ENCODE measurements at places on chromosomes 7 and 10.

DNA sequence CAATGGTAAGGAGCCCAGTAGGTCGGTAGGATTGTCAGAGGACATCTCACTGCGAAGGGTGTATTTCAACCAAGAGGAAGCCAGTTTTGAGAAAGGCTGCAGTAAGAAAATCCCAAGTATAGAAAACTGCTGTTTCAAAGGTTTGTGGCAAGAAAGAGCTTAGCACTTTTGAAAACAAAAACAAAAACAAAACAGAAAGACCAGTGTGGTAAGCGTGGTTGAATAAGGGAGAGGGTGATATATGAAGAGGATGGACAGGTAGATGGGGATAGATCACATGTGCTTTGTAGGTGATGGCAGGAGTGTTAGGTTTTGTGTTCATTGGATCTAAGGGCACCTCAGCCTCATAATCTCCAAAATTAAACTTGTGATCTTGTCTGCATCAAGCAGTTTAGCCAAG, 141.6 kb upstream of the WNT16 start:
- DNase-seq: no peak

GRCh38 chr7:146346096-146346495, 229.5 kb downstream of the CNTNAP2 start:
- no peak for DNase-seq

- no peak for DNase-seq
These were observed at the start of gene SLC26A5 for GRCh38 chr7:103446049-103446520. Gene SLC26A5, minus strand, starts transcription at chr7:103446207. Its CDS starts 24,693 bp downstream, at chr7:103421514.

GRCh38 chr10:10498781-10499180, 518.9 kb upstream of the CELF2 start:
- no peak for DNase-seq

- no peak for DNase-seq
These were observed 13.3 kb downstream of the COL28A1 start for GRCh38 chr7:7522421-7522820.

GRCh38 chr10:5613481-5614154, 52.8 kb downstream of the ASB13 start:
- no peak for DNase-seq

DNA sequence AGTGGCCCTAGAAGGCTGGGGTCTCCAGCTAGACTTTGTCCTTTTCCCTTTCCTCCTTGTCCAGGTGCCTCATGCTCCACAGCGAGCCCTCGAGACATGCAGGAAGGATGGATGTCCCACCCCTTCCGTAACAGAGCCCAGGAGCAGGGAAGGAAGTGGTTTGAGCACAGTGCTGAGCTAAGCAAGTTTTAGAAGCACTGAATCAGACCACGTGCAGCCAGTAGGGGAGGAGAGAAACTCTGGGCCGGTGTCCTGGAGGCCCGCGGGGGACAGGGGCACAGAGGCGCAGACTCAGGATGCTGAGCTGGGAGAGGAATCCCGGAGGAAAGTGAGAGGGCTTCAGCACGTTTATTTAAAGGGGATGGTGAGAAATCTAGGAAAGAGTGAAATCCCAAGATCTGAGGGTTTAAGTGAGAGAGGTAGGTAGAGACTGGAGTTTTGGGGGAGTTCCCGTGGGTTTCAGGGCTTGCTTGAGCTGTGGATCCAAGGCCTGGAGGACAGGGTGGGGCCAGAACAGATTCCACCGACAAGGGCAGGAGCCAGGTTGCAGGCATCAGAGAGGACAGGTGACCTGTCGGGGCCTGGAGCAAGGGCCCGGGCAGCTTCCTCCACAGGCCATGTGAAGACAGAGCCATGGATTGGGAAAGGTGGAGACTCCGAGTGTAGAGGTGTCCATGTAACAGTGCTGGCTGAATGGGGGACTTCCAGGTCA, 4.4 kb upstream of the IRF5 start:
- DNase-seq: no peak

GRCh38 chr7:42046483-42046882, 190.5 kb downstream of the GLI3 start:
- DNase-seq: no peak

DNA sequence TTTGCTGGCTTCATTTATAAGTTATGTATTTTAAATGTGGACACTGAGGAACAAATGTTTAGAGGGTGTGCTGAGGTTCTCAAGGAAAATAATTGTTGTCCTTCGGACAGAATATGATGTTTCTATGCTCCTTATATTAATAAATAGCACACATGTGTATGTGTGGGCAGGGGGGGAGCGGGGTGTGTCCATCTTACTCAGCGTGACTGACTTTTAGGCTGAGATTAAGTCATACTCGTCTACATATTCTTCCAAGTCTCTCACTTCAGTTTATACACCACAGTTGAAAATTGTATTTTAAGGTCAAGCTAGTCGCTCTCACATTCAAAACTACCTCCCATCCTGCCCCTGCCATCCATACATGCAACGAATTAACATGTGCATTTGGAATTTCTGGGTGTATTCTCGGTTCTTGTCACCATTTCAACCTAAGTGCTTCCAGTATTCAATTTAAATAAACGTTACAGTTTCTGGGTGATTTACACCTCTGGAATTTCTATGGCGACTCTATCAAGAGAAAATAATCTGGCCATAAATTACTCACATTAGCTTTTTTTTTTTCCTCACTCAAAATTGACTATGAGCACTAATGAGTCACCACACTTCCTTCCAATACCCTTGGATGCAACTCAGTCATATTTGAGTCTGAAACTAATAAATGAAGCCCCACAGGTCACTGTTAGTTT, 3.3 kb downstream of the PCDH15 start:
- no peak for DNase-seq

GRCh38 chr10:58621379-58622077, 108.9 kb downstream of the BICC1 start:
- DNase-seq: no peak

DNA sequence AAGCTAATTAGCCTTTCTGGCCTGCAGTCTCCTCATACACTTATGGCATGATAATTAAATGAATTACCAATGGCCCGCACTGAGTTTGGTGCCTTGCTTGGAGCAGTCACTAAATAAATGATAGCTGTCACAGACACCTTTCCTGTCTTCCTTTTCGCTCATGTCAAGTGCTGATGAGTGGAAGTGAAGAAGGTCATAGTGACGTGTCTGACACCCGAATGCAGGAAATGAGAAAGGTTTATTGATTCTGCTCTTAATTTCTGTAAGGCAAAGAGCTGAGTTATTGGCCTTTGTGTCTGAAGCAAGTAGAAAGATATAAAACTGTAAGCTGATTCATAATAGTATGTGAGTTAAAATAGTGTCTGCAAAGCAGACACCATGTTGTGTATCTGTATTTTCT, 13.2 kb upstream of the ESYT2 start:
- DNase-seq: no peak

GRCh38 chr10:70927189-70927943, 39.0 kb upstream of the PCBD1 start:
- DNase-seq: no peak

DNA sequence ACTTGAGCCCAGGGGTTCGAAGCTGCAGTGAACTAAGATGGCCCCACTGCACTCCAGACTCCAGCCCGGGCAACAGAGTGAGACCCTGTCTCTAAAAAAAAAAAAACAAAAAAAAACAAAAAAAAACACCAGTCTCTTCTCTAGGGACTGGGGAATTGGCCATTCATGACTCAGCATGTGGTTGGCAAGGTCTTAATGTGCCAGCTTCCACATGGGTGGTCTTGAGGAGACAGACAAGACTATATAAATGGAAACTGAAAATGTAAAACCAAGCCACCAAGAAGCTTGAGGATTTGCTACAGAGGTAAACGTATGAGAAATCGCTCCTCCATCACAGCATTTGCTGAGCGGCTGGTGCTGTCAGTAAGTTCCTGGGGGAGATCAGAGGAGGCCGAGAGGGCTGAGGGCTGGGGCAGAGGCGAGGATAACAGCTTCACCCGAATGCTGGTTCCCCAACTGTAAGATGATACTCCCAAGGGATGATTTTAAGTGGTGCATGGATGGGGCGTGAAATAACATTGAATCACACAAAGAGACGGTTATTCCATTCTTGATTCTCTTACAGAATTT, 128.7 kb downstream of the C10orf105 start:
- DNase-seq: no peak

- DNase-seq: no peak
These were observed 130.7 kb upstream of the SH2B2 start for GRCh38 chr7:102155821-102156441.

DNA sequence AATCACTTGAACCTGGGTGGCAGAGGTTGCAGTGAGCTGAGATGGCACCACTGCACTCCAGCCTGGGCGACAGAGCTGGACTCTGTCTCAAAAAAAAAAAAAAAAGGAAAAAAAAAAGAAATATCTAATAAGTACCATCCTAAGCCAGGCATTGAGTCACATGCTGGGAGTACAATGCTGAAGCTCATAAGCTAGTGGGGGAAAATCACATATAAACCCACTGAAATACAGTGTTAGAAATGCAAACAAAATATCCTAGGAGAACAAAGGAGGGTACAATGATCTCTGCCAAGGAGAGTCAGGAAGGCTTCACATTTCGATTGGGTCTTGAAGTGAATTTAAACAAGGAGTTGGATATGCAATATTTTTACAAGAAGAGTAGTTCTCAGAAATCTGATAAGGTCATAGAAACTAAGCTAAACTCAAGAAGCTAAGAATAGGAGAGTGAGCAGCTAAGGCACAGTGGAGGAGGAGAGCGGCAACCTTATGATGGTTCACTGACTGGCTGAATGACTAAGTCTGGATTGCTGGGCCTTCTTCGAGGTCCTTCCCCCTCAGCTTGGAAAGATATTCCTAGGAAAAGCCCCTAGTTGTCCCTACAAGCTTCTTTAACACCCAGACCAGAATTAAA, 115.5 kb downstream of the PHTF2 start:
- no peak for DNase-seq

DNA sequence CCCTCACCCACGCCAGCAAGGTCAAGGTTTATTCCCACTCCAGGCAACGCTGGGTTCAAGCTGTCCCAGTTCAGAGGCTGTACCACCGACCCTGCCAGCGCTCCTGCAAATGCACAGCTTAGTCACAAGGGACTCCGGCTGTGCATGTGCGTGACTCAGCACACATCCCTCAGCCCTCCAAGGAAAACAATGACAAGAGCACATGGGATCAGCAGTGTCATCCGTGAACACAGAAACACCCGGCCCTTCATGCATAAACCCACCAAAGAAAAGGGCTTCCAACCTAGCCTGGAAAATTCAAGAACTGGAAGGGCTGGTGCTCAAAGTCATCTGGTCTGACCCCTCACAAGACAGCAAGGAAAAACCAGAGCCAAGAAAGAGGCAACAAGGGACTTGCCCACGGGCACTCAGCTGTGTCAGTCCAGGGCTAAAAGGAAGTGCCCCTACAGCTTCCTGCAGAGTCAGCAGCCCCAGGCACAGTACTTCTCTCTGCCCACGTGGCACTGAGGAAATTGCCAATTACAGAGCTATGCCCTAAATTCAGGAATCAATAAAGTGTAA, 106.1 kb downstream of the KCNMA1 start:
- peak; percentile 15 for DNase-seq

- DNase-seq: no peak
These were observed 8.0 kb upstream of the MNX1 start for GRCh38 chr7:157018328-157018996.

GRCh38 chr7:94700926-94701554, 45.1 kb upstream of the SGCE start:
- no peak for DNase-seq

GRCh38 chr7:155001756-155002410, 1.0 kb downstream of the PAXIP1 start:
- DNase-seq: no peak

DNA sequence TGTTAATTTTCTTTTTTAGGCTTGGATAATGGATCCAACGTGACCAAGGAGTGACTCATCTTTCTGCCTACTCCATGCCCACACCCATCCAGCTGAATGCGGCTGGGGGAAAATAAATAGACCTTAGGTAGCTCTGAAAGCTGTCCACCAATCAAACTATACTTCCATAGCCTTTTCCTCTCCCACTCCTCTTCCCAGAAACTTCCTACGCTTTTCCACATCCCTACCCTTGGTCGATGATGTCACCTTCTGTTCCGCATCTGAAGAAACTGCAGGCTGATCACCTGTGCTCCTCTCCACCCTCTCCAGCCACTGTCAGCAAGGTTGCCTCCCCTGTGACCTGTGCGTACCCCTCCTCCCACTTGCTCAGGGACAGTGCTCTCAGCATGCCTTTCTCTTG, 359.8 kb upstream of the KLF6 start:
- no peak for DNase-seq

- DNase-seq: no peak
These were observed 326.0 kb upstream of the NPSR1 start for GRCh38 chr7:34332006-34332405.

GRCh38 chr7:149109969-149110368, 16.2 kb downstream of the ZNF425 start:
- DNase-seq: no peak

- no peak for DNase-seq
These were observed 85.9 kb downstream of the ADD3 start for GRCh38 chr10:110093722-110094121.

DNA sequence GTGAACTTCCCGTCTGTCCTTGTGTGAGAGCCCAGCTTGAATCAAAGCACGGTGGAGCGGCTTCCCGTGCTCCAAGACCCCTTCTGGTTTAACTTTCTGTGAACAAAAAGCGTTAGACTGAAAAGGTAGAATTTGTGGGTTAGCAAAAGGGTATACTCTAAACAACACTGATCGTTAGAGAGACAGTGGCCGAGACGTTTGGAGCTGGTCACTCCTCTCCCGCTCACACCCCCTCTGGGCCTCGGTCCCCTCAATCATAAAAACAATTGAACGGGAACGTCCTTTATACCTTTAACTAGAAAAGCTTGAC, 502 bp downstream of the PRKRIP1 start:
- DNase-seq: no peak

DNA sequence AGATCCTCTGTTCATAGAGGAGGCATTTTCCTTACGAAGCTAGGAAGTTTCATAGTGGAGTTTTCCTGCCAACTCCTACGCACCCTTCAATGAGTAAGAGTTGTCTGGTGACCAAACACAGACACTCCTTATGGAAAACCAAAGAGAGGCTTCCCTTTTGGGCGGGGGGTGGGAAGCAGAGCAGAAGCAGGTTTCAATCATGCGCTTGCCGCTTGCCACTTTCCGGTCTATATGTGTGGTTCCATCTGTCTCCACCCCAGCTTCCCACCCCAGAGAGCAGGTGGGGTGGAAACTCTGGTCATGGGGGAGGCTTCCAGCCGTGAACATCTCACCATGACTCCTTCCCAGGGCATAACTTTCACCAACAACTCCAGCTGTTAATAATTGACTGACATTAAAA, 68.8 kb upstream of the GRB10 start:
- no peak for DNase-seq

DNA sequence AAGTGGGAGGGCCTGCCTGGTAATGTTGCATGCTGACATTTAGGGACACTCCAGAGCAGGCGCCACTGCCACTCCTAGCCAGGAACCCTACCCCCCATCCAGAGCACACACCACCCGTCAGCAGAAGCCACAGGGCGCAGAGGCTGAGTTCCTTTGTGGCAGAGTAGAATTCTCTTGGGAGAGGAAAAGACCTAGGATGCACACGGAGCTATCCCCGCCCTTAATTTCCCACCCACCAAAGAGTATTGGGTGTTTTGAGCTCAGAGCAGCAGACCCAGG, 702 bp upstream of the INSYN2A start:
- DNase-seq: no peak

GRCh38 chr7:74526780-74527179, 73.1 kb downstream of the GTF2IRD1 start:
- DNase-seq: no peak

- no peak for DNase-seq
These were observed 130.9 kb downstream of the SND1 start for GRCh38 chr7:127782654-127783559.

- DNase-seq: no peak
These were observed 201.6 kb downstream of the LRRTM3 start for GRCh38 chr10:67127441-67127840.

GRCh38 chr10:113491967-113492565, 60.8 kb upstream of the HABP2 start:
- no peak for DNase-seq

All from NCI-H1694 treated with DMSO at 0.1 percent for 48 hours (cell line).